NCI-H2081 (cell line): ENCODE measurements at places on chromosomes 5 and 9.

- no peak for DNase-seq
Measured at GRCh38 chr5:81517462-81517861, 123.5 kb upstream of the ACOT12 start.

DNA sequence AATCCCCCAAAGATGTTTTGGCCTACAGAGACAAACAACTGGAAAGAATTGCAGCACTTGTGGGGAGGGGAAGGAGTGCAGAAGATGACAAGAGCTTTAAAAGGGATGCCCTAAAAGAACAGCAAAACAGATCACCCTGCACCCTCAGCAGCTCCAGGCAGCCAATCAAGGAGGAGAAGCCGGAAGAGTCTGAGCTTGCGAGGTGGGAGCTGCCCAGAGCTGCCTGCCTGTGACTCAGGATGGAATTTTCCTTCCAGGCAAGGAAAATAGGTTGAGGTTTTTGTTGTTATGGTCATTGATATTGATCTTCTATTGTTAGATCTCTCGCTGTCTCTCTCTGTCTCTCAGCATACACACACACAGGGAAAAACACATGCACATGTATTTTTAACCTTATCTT is 70.3 kb upstream of the MAP1B start:
- DNase-seq, result no peak

DNA sequence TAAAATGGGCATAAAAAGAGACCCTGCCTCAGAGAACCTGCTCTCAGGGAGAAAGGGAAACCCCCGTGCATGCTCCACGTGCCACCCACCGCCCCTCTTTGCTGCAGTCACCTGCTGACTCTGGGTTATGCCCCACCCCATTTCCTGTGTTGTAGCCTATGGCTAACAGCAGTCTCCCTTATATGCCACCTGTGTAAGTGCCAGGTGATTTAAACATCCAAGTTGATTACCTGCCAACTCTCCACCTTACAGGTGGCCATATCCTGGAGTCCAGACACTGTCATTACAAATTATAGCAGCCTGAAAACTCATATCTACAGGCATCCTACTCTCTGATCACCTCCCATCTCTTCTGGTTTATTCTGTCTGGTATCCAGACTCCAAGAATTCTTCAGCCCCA is 242.6 kb downstream of the HSPA4 start:
- DNase-seq, result peak; percentile 45

GRCh38 chr5:108366500-108366899 is 15.4 kb downstream of the FBXL17 start:
- no peak for DNase-seq

DNA sequence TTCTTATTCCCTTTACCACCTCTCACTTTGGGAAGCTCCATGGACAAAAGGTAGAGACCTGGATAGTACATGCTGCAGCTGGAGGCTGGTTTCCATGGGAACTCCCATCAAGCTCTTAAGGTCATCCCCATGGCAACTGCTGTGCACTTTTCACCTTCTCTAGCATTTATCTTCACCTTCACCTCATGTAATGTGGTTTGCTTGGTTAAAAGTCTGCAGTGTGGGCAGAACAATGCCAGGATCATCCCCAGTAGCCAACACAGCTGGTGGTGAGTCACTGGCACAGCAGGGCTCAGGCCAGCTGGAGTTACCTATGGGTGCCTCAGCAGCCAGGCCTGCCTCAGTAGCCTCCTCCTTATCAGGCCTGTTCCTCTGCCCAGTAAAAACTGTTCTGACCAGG is 210.5 kb downstream of the GRIA1 start:
- DNase-seq, result no peak

GRCh38 chr5:33934176-33934575 is 2.0 kb upstream of the RXFP3 start:
- no peak for DNase-seq

DNA sequence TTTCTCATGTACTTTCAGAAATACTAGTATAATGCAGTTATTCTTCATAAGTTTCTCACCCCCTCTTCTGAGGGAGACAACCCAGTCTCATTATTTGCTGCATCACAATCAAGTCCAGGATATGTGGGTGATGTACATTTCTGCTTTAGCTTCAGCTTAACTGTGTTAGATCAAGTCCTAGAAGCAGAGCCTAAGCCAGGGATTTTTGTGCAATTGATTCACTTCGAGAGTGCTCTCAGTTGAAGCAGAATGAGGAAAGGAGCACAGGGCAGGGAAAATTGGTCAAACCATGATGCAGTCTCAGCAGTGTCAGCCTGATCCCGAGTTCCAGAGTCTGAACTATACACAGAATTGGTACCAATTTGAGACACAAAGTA is 15.1 kb downstream of the HNRNPK start:
- DNase-seq, result no peak

DNA sequence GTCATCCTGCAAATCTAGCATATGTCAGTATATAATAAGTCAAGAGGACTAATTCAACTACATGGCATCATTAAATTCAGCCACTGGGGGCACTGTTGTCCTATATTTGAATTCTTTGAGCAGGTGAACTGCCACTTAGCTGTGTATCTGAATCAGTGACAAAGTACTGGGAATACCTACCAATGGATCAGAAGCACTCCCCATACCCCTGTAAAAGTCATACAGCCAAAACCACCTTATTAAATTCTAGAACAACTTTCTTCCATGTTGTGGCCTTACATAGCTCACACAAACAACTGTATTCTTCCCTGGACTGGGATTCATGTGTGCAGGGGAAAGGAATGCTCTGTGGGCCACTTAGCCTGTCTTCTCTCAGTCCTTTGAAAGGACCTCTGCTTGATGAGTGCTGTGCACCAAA is 57.4 kb upstream of the PLPP6 start:
- peak; percentile 70 for DNase-seq

- DNase-seq, result no peak
Measured at GRCh38 chr5:77102549-77102948, 15.5 kb upstream of the ZBED3 start.

DNA sequence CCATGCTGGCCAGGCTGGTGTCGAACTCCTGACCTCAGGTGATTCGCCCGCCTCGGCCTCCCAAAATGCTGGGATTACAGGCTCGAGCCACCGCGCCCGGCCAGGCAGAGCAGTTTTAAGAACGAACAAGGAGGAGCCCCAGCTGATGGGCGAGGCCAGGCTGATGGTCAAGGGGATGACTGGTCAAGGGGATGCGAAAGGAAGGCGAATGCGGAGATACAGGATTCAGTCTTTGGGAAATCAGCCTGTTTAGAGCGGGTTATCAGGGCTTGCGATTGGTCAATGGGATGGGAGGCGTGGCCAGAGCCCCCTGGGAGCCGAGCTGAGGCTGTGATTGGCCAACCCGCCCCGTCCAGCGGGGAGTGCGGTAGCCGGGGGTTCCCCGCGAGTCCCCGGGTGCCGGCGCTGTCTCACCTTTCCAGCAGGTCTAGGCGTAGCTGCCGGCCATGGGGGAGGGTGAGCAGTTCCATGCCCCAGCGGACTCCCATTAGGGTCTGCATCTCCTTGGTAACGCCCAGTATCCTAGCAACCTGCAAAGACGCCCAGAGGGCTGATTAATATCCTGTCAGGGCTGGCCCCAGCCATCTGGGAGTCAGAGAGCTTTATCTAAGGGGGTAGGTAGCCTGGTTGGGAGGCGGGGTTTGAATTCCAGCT is 7.5 kb upstream of the TOR2A start:
- DNase-seq, result no peak

- peak; percentile 61 for DNase-seq
Measured at GRCh38 chr5:5419291-5420210, 2.9 kb upstream of the ICE1 start.

DNA sequence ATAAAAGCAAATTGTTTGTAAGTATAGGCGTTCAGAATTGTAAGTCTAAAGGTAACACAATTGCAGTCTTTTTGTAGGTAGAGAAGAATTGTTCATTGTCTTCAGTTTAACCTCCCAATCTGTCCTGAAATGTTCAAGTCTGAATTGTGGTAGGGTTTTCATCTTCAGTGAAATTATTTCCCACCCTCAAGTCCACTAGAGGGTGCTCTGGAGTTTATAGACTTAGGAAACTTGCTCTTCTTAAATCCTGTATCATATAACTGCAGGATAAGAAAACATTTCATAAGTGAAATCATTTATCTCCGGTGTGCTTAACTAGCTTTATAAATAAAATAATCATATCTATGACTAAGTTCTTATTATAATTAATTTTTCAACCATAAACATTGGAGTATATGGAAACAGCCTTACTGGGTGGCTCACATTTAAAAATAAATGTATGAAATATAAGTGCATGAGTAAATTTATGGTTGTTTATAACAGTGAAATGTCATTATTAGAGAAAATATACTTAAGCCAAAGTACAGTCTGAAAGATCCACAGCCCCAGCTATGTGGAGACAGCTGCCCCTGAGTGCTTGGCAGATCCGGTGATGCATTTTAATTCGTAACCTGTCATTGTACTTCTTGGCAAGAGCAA is 182.4 kb upstream of the OTULINL start:
- DNase-seq, result peak; percentile 79

GRCh38 chr5:8192840-8193239 is 323.9 kb downstream of the MTRR start:
- no peak for DNase-seq

- no peak for DNase-seq
Measured at GRCh38 chr5:114266374-114266773, 95.5 kb upstream of the KCNN2 start.

DNA sequence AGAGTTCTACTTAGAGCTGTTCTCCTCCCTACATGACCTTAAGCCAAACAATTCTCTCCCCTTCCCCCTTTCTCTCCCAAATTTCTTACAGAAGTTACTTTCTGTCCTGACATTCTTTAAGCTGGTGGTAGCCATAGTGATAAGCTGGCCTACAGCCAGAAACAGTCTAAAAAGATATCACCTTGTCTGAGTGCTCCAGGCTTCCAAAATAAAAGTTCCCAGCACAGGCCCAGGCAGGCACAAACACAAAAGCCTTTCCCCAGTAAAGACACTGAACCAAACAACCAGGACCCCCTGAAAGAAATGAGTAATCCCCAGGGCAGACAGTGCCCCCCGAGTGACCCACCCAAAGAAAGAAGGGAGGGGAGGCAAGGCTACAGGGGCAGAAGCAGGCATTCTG is 19.2 kb downstream of the SIL1 start:
- no peak for DNase-seq

DNA sequence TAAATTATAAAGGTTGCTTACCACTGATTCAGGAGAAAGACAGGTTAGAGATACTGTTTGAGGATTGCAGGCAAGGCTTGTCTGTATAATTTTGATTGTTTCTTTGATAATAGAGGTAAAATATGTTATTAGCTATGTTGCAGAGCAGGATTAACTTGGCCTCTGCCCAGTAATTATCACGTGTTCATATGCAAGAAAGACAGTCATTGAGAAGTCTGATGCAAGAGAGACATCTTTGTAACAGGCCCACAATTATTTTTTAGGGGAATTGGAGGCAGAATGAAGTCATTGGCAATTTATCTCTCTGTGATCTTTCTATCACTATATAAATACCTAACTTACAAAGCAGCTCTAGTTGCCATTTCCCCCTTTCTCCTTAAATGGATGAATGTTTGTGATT is 46.0 kb downstream of the SLC44A1 start:
- peak; percentile 9 for DNase-seq

GRCh38 chr9:77816641-77817341 is 168.7 kb upstream of the GNA14 start:
- DNase-seq, result no peak

DNA sequence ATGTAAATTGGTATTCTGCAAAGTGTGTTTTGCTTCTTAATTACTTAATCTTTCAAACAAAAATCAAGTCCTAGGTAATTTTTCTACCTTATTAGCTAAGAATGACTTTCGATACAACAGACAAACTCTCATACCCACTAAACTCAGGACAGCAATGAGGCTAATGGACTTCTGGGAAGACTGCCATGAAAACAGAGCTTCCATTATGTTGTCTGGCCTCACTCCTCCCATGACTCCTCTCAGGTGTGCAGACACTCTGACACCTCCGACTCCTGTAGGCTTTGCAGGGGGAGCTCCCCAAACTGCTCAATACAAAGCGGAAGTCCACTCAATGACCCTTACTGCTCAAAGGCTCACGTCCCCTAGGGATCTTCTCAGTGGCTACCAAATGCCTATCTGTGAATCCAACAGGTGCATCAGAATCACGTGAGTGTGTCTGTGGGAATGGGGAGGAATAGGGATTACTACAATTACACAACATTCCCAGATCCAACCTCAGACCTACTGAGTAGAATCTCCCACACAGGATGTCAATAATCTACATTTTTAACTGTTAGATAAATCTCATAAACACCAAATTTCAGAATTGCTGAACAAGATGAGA is 289.9 kb downstream of the RAB3C start:
- peak; percentile 76 for DNase-seq

DNA sequence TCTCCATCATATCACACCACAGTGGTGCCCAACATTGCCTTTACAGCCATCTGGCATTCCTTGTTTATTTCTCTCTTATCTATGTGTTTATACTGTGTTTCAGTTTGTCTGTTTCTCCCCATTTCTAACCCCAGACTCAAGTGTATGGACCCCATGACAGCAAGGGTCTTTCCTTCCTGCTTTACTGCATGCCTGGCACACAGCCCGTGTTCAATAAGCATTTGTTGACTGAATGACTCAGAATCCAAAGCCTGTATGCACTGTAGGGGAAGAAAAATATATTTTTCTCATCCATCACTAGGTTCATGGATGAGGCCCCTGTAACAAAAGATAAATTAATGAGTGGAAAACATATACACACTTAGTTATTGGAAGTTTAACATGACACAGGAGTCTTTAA is 190.8 kb upstream of the SEMA6A start:
- DNase-seq, result no peak

- no peak for DNase-seq
Measured at GRCh38 chr5:96875791-96876291, 459 bp upstream of the ERAP2 start.

GRCh38 chr9:16252616-16253015 is 617.9 kb downstream of the BNC2 start:
- no peak for DNase-seq

DNA sequence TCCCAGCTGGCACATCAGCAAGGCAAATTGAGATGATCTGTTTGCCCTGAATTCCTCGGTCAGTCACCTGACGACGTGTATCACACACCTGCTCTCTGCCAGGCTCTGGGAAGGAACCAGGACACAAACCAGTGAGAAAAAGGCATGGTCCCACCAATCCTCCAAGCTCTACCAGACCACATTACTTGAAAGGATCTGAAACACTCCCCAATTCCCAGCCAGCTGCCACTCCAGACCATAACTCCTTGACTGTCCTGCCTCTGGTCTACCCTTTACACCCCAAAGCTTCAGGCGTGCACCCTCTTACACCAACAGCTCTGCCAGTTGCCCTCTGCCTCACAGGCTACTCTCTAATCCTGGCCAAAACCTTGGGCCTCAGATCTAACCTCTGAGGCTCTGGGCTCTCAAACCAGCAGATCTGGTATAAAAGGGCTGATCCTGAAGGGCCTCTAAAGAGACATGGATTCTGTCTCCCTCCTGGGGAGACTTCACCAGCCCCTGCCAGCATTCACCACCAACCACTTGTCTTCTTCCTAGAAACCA is 6.8 kb downstream of the MGAT1 start:
- no peak for DNase-seq

- DNase-seq, result no peak
Measured at GRCh38 chr5:145495741-145496140, 339.4 kb downstream of the PRELID2 start.

- DNase-seq, result no peak
Measured at GRCh38 chr5:100860407-100860806, 42.7 kb downstream of the ST8SIA4 start.

GRCh38 chr9:127873223-127873691 is 4.2 kb downstream of the AK1 start:
- no peak for DNase-seq

GRCh38 chr5:133682451-133682850 is 70.1 kb upstream of the FSTL4 start:
- no peak for DNase-seq

- DNase-seq, result peak; percentile 91
Measured at GRCh38 chr5:96344678-96345577, 88.1 kb downstream of the PCSK1 start.
